ENCODE measurements at places on chromosomes 11 and 22.

- no peak overlapping the region for H3K4me3 ChIP-seq
- peaks cover 2% of the 10 kb centered on the region for H3K4me1 ChIP-seq
- no peak overlapping the region for H3K27ac ChIP-seq
- no peak for DNase-seq
Observed at GRCh38 chr11:46134540-46134939, 13.3 kb upstream of the PHF21A start.

DNA sequence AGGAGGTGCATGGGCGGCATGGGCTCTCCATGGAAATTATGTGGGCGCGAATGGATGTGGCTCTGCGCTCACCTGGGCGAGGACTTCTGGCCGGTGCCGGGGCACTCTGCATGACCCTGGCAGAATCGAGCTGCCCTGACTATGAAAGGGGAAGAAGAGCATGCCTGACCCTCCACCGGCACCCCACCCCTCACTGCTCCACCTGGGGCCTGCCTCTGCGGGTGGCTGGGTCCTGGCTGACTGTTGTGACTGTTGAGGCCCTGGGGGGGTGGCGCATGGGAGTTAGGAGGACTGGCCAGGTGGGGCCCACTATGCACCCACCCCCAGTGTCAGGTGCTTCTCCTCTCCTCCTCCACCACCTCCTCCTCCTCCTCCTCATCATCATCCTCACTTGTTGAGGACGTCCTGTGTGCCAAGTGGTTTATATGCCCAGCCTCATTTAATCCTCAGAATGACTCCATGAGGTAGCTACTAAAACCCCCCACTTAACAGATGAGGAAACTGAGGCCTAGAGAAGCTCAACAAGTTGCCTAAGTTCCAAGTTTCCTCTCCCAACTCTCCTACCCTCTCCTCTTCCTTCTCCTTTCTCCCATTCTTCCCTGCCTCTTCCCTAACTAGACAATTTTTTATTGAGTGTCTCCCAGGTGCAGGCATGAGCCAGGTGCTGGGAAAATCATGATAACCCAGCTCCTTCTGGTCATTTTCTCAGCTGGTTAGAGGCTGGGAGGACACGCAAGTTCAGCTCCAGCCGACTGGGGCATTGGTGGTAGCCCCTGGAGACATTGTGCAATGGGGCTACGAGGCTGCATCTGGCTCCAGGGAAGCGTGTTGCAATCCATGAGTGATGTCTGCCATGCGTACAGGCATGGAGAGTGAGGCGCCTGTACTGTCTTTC is 2.3 kb downstream of the MYEOV start:
- DNase-seq = no peak
- peak overlapping the region; percentile 84 for H3K27ac ChIP-seq
- peaks cover 2% of the 10 kb centered on the region for H3K36me3 ChIP-seq
- H3K4me1 ChIP-seq = peaks cover 72% of the 10 kb centered on the region
- peak overlapping the region; percentile 42 for H3K4me3 ChIP-seq

- no peak overlapping the region for H3K4me3 ChIP-seq
- H3K27ac ChIP-seq = no peak overlapping the region
- H3K36me3 ChIP-seq = no peaks in the 10 kb centered on the region
- no peak for DNase-seq
Observed at GRCh38 chr11:22927793-22928192, 67.5 kb upstream of the CCDC179 start.

DNA sequence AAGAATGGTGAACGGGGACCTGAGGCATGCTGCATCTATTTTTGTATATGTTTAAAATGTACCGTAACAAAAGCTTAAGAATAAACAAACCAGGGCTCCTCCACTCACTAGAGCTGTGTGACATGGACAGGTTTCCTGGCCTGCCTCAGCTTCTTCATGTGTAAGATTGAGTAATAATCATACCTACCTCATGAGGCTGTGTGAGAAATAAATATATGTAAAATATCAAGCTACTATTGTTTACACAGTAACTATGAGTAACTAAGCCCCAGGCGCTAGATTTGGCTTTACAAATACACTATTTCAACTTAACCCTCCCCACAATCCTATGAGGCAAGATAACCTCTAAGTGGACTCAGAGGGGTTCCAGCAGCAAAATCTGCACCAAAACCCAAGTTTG is 66.4 kb downstream of the SMCO4 start:
- H3K27me3 ChIP-seq = no peaks in the 10 kb centered on the region
- no peaks in the 10 kb centered on the region for H3K4me1 ChIP-seq
- H3K27ac ChIP-seq = no peak overlapping the region
- DNase-seq = no peak
- H3K4me3 ChIP-seq = no peak overlapping the region

DNA sequence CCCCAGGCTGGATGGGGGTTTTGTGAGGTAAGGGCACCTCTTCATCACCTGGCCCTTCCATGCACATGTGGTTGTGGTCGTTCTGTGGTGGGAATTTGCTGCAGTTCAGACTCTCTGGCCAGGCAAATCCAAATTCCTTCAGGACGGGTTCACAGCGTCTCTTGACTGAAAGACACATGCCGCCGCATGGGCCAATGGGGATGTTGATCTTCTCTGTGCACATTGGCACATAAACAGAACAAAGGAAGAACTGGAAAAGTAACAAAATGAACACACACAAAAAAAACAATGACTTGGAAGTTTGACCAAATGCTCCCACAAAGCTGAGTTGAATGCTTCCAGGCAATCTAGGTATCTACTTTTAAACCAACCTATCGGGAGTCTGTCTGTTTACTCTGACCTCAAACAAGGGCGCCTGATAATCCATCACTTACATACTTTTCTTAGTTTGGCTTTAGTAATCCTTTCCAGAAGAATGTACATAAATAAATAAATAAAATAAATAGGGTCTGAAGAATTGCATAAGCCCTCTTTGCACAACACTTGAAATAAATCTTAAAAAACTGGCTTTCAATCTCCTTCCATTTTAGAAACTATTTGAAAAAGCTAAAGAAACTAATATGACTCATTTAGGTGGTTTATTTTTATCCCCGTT is 2.8 kb downstream of the FZD4 start:
- no peak for DNase-seq
- H3K27ac ChIP-seq = no peak overlapping the region
- peaks cover 17% of the 10 kb centered on the region for H3K4me1 ChIP-seq
- peaks cover 78% of the 10 kb centered on the region for H3K27me3 ChIP-seq
- H3K36me3 ChIP-seq = no peaks in the 10 kb centered on the region

DNA sequence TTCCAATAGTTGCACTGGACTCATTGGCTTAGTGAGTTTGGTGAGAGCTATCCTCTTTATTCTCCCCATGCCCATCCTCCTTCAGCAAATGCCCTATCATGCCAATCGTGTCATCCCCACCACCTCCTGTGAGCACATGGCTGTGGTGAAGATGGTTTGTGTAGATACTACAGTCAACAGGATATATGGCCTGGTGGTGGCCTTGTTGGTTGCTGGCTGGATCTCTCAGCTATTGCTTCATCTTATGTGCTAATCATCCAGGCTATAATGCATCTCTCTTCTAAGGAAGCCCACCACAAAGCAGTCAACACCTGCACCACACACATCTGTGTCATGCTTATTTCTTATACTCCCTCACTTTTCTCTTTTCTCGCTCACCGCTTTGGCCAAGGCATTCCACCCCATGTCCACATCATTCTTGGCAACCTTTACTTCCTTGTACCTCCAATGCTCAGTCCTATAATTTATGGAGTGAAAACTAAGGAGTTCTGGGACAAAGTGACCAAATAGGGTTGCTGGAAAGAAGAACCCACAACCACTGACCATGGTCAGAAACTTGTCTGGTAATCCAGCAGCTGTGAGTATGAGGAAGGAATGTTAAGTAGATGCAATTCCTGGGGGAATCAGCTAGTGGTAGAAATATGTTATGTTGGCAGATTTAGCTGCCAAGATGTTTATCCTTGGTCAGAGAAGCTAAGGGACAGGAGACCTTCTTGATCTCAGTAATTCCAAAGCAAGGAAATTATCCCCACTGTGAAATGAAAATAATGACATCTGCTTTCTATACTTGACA is 16.3 kb upstream of the OR56B1 start:
- DNase-seq = no peak
- H3K27ac ChIP-seq = no peak overlapping the region
- H3K4me1 ChIP-seq = no peaks in the 10 kb centered on the region
- peaks cover 16% of the 10 kb centered on the region for H3K36me3 ChIP-seq

- no peak overlapping the region for H3K4me3 ChIP-seq
- H3K27me3 ChIP-seq = peaks cover 68% of the 10 kb centered on the region
- no peaks in the 10 kb centered on the region for H3K36me3 ChIP-seq
- DNase-seq = no peak
Observed at GRCh38 chr11:47189100-47189834, 3.0 kb upstream of the PACSIN3 start.

GRCh38 chr22:47795477-47796127 is 1033.2 kb downstream of the TBC1D22A start:
- no peaks in the 10 kb centered on the region for H3K36me3 ChIP-seq
- DNase-seq = no peak
- H3K4me1 ChIP-seq = no peaks in the 10 kb centered on the region
- H3K27me3 ChIP-seq = no peaks in the 10 kb centered on the region
- no peak overlapping the region for H3K27ac ChIP-seq

GRCh38 chr22:25007444-25008106 is 55.1 kb downstream of the KIAA1671 start:
- H3K4me3 ChIP-seq = no peak overlapping the region
- no peak for DNase-seq
- peaks cover 5% of the 10 kb centered on the region for H3K4me1 ChIP-seq
- peaks cover 4% of the 10 kb centered on the region for H3K36me3 ChIP-seq

- DNase-seq = no peak
- H3K27me3 ChIP-seq = no peaks in the 10 kb centered on the region
- no peak overlapping the region for H3K4me3 ChIP-seq
- peaks cover 28% of the 10 kb centered on the region for H3K4me1 ChIP-seq
- peak overlapping the region; percentile 15 for H3K27ac ChIP-seq
- H3K36me3 ChIP-seq = no peaks in the 10 kb centered on the region
Observed at GRCh38 chr11:129637473-129637872, 178.2 kb upstream of the TMEM45B start.

GRCh38 chr22:48320048-48320682 is 1507.5 kb downstream of the BRD1 start:
- no peaks in the 10 kb centered on the region for H3K4me1 ChIP-seq
- DNase-seq = no peak

DNA sequence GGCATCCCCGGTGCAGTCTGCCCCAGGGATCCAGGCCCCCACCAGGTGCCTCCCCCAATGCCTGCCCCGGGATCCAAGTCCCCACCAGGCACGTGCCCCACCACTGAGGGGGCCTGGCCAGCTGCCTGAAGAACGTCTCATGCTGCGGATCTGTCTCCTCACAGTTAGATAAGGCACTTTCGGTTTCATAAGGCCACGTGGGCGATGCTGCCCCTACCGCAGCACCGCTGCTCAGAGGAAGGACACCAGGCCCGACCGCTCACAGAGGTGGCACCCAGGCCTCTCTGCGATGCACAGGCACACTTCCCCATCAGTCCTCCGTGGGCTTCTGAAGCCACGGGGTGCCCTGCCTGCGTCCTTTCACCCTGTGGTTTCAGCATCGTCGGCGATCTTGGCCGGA is 68.1 kb upstream of the BID start:
- DNase-seq = peak; percentile 62
- peak overlapping the region; percentile 14 for H3K27ac ChIP-seq
- peaks cover 2% of the 10 kb centered on the region for H3K4me1 ChIP-seq

Data from activated naive CD4-positive, alpha-beta T cell treated with anti-CD3 and anti-CD28 coated beads, Interleukin-2, amount 10 ng/mL, durations not matched to agents 7 days and 5 days (primary cell).